NCI-H1436 (cell line): ENCODE measurements at places on chromosomes 2 and 18.

- no peak for DNase-seq
Measured at GRCh38 chr2:22991844-22992243, 393.1 kb upstream of the KLHL29 start.

DNA sequence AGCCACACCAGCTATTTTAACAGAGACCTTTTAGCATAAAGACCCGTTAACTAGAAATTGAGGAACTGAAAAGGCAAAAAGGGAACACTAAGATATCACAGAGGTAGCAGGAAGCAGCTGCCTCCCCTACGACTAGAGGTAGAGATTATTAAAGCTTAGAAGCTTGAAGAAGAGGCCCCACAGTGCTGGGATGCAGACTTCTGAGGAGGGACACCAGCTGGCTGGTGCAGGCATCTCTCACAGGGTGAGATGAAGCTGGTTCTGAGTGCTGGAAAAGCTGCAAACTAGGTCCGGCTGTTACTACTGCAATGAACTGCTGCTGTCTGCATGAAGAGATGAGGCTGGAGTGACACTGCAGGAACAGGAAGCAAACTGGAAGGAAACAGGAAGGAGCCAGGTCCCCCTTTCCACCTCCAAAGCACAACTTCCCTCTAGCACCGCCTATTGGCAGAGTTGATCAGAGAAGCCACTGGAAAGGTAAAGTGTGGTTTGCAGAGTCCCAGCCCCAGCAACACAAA is 61.2 kb upstream of the MRPS9 start:
- no peak for DNase-seq

- DNase-seq, result no peak
Measured at GRCh38 chr2:202140522-202141252, 67.6 kb downstream of the KIAA2012 start.

DNA sequence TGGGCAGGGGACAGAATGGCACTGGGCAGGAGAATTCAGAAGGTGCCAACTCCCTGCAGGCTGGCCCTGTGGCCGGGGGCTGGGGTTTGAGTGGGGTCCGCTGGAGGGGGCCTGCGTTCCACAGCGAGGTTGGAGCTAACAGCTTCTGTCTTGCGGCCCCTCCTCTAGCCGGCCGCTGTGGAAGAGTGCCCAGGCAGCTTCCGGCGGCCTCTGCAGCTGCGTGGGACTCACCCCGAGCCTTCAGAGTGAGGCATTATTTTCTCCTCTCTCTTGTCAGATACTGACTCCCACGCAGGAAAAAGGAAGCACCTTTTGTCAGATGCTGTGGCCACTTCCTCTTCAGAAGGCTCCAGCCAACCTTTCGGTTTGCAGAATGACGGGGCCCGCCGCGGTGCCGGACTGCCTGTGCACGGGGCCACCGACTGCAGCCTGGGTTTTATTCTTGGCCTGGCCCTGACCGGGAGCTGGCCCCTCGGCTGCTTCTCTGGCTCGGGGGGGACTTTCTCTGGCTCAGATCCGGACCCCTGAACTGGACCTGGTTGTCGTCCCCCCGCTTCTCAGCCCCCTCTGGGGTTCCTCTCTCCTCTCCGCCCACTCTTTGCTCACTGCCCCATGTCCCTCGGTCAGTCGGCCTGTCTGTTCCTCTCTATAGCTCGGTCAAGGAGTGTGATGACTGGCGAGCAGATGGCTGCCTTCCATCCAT is 40.1 kb downstream of the ARHGAP25 start:
- no peak for DNase-seq

GRCh38 chr2:209147981-209148380 is 275.9 kb upstream of the MAP2 start:
- DNase-seq, result no peak

GRCh38 chr18:52888014-52888413 is 548.0 kb downstream of the DCC start:
- DNase-seq, result no peak

DNA sequence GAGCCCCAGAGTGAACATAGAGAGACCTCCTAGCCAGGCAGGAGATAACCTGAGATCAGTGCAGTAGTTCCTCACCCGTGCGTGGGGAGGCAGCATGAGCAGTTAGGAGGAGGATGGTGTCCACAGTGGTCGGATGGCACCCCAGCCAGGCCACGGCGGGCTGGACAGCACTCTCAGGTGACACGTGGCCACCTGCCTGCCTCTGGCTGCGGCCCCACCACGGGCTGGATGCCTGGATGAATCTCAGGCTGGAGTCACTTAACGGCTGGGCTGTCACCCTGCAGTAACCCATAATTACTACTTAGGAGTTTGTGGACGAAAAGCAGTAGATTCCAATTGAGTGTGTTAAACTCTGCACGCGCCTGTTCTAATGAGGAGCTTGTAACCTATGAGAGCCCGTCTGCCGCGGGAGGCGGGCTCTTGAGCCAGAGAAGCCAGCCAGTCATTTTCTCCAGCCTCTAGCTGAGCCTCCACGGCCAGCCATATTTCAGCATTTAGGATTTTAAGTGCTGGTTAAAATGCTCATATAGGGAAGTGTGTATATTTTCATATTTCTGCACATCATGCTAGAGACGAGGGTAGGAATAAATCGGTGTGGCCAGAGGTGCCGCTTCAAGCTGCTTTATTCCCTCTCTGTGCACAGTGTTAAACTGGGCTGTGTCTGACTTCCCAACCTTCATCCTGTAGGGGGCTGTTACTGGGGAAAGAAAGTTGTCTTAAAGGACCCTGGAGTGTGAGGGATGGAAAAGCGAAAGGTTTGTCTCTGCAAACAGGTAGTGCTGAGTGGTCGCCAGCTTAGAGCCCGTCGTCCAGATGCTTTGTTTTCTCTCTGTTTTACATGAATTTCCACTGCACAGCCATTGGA is 144.0 kb downstream of the GLI2 start:
- DNase-seq, result no peak

- no peak for DNase-seq
Measured at GRCh38 chr2:224561234-224562005, 23.7 kb downstream of the CUL3 start.

DNA sequence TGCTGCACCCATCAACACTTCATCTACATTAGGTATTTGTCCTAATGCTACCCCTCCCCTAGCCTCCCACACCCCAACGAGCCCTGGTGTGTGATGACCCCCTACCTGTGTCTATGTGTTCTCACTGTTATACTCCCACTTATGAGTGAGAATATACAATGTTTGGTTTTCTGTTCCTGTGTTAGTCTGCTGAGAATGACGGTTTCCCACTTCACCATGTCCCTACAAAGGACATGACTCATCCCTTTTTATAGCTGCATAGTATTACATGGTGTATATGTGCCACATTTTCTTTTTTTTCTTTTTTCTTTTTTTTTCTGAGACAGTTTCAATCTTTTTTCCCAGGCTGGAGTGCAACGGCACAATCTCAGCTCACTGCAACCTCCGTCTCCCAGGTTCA is 284.1 kb upstream of the CYP26B1 start:
- no peak for DNase-seq

DNA sequence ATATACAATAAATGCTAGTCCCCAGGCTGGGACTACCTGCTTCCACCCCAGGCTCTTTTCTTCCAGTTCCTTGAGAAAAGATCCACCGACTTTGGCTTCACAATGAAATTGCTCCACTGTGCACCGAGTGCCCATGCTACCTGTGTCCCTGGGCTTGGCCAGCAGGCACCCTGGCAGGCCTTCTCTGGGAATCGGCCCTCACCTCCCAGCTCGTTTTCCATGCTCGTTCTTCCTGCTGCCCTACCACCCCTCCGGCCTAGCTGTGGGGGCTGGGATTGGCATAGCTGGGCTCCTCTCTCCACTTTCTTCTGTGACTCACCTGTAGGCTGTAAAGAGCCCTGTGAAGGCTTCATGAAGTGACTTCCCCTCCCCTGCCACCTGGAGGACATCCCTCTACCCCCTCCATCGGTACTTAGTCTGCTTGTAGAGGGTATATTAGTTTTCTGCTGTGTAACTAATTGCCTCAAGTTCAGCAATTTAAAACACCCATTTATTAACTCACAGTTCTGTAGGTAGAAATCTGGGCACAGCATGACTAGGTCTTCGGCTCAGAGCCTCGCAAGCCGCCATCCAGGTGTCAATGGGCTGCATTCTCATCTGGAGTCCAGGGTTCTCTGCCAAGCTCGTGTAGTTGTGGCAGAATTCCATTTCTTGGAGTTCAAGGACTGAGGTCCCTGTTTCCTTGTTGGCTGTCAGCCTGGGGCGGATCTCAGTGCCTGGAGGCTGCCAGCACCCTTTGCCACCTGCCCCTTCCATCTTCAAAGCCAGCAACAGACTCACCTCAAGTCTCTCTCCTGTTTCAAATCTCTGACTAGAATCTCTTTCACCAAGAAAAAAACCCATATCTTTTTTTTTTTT is 57.6 kb downstream of the DPYSL5 start:
- DNase-seq, result no peak

- DNase-seq, result peak; percentile 90
Measured at GRCh38 chr2:4507661-4508060, 804.3 kb downstream of the DCDC2C start.

DNA sequence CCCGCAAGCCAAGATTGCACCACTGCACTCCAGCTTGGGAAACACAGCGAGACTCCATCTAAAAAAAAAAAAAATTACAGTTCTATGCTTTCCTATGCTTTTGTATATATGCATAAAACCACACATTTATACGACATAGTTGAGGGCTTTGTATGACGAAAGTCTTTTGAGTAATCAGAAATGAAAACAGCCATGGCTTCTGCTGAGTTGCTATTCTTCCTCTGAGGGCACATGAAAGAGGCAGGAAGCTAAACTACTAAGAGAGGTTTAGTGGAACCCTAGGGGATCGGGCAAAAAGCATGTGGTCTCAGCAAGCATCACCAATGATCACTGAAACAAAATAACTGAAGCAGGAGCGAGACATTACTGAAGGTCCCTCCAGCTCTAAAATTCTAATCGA is 99.6 kb downstream of the ZAP70 start:
- DNase-seq, result no peak

- DNase-seq, result no peak
Measured at GRCh38 chr2:46351750-46352138, 54.5 kb downstream of the EPAS1 start.

DNA sequence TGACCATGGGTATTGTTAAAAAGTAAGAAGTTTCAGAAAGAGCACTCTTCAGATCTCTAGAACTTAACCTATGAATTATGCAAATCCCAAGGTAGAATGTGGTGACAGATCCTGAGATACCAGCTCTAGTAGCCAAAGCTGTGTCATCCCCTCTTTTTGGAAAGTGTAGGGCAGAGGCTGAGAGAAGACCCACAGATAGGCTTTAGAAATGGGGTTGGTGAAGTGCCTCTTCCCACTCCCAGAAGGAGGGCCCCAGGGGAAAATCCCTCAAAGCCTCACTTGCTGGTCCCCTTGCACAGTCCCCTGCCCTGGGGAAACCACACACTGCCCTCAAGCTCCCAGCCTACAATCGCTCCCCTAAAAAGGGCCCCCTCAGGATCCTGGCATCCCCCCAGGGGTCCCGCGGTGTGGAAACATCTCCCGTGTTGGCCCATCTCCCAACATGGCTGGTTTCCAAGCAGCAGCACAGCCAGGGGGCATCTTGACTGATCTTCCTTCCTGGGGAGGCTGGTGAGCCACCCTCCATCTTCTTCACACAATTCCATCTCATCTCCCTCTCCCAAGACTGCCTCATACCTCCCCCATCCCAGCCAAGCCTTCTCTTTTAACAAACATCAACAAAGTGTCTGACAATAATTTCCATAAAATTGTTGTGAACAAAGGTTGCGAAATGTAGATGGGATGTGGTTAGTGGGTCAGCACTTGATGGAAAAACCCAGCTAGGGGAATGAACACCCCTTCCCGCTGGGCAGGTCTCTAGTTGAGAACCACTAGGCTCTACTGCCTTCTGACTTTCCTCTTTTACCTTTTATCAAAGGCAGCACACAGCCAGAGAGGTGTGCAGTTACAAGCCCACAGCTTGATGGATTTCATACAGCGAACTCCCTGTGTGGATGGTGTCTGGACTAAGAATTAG is 25.1 kb downstream of the MAL start:
- DNase-seq, result no peak

DNA sequence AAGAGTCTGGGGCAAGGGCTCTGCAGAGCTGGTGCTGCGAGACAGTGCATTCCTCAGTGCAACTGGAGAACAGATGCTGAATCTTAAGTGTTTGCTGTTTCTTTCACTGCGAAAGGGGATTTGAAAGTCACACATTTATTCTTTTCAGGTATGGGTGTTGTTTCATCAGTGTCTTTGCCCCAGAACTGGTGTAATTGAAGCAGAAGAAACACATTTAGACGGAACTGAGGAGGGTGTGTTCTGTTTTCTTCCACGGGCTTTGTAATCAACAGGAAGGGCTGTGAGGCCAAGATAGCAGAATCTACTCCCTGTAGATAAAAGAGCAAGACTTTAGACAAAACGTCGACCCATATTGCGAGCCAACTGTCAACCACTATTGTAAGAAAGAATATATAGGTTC is 151.9 kb downstream of the EPHA4 start:
- no peak for DNase-seq

- no peak for DNase-seq
Measured at GRCh38 chr18:45639408-45639807, 24.1 kb downstream of the SLC14A2 start.

DNA sequence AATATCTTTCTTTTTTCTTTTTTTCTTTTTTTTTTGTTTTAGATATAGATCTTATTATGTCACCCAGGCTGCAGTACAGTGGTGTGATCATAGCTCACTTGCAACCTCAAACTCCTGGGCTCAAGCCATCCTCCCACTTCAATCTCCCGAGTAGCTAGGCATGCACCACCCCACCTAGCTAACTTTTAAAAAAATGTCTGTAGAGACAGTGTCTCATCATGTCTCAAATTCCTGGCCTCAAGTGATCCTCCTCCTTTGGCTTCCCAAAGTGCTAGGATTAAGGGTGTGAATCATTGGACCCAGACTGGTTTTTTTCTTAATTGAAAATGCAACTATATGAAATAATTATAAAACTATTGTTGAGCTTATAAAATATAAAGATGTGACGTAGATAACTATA is 9.8 kb upstream of the ZCCHC2 start:
- DNase-seq, result no peak

GRCh38 chr2:124978597-124978996 is 953.5 kb downstream of the CNTNAP5 start:
- DNase-seq, result no peak

GRCh38 chr2:69163109-69163508 is 150.1 kb downstream of the ANTXR1 start:
- no peak for DNase-seq

- no peak for DNase-seq
Measured at GRCh38 chr2:10252224-10252623, 50.5 kb upstream of the HPCAL1 start.

DNA sequence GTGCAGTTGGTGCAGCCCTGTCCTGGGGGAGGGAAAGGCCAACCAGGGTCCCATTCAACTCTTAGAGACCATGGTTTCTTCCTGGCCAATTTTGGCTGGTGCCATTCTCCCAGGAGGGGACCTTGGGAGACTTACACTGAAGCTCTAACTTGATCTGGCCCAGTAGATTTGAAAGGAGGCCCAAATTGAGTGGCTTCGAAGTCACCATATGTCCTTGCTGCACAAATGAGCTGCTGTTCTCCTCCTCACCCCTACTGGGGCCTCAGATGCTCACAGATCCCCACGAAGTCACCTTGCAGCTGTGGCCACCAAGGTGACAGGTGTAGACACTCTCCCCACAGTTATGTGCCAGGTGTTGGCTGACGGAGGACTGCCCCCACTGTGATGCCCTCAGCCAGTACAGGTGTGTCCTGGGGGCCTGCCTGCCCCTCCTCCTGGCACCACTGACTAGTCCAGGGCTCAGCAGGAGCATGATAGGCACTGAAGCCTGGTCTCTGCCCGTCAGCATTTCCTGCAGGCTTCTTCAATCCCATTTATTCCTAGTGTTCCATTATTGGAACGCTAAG is 4.7 kb upstream of the C2orf72 start:
- no peak for DNase-seq
